Suppressor macrophage (primary cell): ENCODE measurements at places on chromosomes 3 and 15.

DNA sequence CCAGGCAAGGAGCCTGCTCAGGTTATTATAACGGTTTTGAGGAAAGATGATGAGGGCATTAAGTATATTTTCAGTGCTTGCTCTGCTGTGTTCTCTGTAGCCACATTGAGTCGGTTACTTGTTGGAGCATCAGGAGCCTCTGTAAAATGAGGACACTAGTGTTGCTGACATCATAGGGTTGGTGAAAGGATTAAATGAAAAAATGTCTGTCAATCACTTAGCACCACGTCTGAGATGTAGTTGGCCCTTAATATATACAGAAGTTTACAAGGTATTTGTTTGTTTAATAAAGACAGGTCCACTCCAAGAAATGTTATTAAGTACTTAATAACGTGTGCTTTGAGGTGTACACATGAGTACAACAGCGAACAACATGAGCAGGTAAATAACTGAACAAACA lies 735 bp upstream of the SLC25A26 start:
- DNase-seq, result no peak

DNA sequence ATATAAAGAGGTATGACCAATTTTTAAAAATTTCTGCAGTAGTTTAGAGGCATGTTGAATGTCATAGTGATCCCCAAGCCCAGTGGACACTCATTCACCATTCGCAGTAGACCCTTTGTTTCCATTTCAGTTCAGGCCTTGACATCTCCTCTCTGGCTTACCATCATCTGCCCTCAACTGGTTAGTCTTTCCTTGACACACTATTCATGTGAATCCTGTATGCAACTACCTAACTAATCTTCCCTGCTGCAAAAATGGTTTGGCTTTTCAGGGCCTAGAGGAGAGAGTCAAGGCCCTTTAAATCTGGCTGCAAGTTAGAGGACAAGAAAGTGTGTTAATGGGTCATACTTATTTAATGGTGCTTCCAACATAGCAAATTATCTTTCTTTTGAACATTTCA lies 10.9 kb downstream of the APH1B start:
- no peak for DNase-seq

- DNase-seq, result no peak
Measured at GRCh38 chr3:13353506-13353905, 66.6 kb downstream of the NUP210 start.

DNA sequence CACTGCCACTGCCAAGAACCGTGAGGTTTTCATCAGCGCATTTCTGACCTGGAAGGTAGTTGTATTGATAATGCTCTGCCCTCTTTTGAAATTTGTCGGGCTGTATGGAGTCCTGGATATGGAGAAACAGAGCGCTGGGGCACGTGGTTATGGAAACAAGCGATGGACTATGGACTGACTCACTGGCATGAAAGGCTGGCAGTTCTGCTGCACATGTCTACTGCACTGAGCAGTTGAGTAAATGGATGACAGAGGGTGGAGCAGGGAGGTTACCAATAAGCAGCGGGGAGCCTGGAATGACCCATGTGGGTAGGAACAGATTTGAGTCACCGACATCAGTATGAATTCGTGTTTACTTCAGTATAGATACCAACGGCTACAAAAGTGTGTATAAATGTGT lies 429.5 kb downstream of the OCA2 start:
- no peak for DNase-seq

GRCh38 chr3:184175506-184175905 lies 851 bp downstream of the AP2M1 start:
- DNase-seq, result no peak

DNA sequence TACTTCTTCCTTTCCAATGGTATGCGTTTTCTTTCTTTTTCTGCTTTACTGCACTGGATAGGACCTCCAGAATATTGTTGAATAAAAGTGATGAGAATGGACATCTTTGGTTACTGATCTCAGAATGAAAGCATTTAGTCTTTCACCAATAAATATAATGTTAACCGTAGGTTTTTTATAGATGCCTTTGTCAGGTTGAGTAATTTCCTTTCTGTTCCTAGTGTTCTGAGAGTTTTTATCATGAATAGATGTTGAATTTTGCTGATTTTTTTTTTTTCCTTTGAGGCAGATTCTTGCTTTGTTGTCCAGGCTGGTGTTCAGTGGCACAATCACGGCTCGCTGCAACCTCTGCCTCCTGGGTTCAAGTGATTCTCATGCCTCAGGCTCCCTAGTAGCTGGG lies 158.4 kb downstream of the KLHL25 start:
- no peak for DNase-seq

- DNase-seq, result no peak
Measured at GRCh38 chr15:40264321-40265153, 18.3 kb downstream of the ANKRD63 start.

- DNase-seq, result no peak
Measured at GRCh38 chr3:55157731-55158130, 229.9 kb upstream of the LRTM1 start.

GRCh38 chr3:150410311-150411105 lies 2.4 kb downstream of the TSC22D2 start:
- peak; percentile 26 for DNase-seq

DNA sequence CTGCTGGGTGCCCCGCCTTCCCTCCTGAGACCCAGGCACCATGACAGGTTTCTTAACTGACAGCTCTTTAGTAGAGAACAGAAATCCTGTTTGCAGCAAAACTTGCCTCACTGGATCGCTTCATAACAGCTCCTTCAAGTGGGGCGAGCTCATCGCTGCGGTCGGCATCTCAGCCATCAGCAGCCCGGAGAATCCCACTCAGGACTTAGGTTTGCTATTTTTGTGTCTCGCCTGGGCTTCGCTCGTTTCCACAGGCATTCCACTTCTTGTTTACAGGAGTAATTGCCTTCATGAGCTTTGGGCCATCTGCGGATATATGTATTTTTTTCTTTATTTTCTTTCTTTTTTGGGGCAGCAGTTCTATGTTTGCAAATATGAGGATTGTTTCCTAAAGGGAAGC lies 15.7 kb downstream of the KLF13 start:
- DNase-seq, result no peak

DNA sequence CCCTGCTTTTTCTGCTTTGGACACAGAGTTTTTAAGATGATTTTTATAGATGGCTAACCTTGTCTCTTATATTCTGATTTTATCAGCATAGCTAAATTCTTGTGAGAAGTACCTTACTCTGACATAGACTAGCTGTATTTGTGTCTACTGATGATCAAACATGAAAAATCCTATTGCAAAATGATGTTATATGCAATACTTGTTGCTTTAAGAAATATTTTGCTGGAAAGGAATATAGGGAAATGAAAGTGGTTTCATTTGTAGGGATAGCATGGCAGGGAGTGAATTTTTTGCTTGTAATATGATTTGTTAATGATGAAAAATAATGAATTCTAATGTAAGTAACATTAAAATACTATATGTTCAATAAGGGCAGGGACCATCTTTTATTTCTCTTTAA lies 35.9 kb downstream of the CFAP91 start:
- peak; percentile 56 for DNase-seq

GRCh38 chr15:29092376-29093064 lies 177.1 kb downstream of the NSMCE3 start:
- DNase-seq, result no peak

GRCh38 chr3:47455806-47456452 lies 19.8 kb downstream of the SCAP start:
- DNase-seq, result no peak

GRCh38 chr3:136291302-136291701 lies 41.2 kb downstream of the PCCB start:
- no peak for DNase-seq

DNA sequence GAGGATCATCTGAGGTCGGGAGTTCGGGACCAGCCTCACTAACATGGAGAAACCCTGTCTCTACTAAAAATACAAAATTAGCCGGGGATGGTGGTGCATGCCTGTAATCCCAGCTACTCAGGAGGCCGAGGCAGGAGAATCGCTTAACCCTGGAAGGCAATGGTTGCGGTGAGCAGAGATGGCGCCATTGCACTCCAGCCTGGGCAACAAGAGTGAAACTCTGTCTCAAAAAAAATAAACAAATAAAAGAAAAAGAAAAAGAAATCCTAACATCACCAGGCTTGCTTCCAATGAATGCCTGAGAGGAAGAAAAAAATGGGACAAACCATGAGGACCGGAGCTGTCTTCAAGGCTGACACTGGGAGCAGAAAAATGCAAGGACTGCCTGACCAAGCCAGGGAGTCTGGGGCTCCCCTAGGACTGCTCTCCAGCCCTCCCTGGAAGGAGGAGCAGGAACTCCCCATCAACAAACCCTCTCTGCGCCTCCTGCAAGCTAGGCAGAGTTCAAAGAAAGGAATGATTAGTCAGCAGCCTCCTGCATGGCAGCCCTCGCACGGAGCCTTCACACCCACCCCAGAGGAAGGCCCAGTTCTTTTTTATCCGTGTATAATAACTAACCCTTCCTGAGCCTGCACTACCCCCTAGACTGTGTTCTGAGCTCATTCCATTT lies 55.4 kb downstream of the NUP210 start:
- no peak for DNase-seq

DNA sequence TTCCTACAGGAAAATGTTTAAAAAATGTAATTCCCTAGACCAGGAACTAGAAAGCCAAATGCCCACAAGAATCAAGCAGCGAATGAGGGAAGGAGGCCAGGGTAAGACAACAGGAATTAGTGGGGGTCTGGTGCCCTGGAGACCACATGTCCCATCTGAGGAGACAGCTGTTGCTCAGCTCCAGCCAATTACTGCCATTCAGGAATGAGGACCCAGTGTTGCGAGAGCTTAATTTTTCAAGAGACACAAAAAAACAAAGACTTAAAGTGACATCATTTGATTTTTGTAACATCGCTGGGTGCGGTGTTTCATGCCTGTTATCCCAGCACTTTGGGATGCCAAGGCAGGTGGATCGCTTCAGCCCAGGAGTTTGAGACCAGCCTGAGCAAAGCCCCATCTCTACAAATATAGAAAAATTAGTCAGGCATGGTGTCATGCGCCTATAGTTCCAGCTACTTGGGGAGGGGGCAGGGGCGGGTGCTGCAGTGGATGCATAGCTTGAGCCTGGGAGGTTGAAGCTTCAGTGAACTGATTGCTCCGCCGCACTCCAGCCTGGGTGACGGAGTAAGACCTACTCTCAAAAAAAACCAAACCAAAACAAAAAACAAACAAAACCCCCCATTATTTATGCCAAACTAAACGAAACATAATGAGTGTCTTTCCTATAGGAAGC lies 52.8 kb upstream of the LRIG1 start:
- no peak for DNase-seq

DNA sequence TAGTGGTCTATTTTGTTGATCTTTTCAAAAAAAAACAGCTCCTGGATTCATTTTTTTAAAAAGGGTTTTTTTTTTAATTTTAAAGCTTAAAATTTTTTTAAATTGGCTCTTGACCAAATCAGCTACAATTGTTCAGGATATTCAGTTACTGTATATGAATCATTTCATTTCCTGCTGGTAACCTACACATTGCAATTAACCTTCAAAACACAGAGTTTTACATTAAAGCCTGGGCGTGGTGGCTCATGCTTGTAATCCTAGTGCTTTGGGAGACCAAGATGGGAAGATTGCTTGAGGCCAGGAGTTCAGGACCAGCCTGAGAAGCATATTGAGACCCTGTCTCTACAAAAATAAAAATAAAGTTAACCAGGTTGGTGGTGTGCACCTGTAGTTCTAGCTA lies 163.4 kb downstream of the ALDH1A2 start:
- DNase-seq, result no peak

DNA sequence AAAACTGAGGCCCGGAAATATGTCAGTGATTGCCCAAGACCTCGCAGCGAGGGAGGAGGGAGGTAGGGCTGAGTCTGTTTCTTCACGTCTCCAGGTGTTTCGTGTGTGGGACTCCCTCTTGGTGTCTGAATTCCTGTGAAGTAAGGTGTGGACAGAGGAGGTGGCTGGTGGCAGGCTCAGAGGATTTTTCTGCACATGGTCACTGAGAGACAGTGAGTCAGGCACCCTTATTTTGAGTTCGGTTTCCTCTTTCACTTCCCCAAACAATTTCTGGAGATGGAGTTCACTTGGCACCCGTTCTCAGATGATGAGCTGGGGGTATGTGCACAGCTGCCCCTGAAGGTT lies 46.3 kb upstream of the VPS8 start:
- DNase-seq, result peak; percentile 84

DNA sequence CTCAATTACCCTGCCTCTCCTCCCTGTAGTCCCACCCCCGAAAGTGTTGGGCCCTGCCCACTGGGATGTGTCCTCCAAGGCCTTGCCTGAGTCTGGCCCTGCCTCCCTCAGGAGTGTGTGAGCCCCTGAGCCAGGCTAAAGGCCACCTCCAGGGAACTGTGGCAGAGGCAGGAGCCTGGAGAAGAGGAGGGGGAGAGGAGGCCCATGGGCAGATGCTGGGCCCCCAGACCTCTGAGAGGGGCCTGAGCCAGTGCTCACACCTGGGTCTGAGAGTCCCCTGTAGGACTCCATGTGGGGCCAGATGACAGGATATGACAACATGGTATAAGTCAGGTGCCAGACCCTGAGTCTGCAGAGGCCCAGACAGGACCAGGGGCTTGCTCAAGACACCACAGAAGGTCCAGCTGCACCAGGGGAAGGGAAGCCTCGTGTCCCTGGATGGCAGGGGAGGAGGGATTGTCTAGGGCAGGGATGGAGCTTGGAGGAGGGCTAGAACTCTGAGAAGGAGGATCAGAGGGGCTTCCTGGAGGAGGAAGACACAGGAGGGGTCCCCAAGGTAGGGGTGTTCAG lies 217.9 kb downstream of the TBC1D2B start:
- DNase-seq, result peak; percentile 6

DNA sequence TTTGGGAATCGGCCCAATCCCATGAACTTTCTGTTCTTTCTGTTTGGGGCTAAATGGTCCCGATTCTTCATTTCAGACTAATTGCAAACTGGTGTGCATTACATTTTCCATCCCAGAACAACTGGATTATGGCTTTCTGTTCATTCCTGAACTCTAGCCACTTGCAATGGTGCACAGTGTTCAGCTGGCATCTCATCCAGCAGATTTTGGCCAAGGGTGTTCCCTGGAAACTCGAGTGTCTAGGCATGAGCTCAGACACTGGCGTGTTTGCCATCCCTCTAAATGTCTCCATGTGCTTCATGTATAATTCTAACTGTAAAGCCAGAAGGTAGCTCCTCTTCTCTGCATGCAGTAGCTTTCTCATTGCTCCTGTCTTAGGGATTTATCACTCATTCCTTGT lies 97.1 kb upstream of the MYZAP start:
- DNase-seq, result no peak

DNA sequence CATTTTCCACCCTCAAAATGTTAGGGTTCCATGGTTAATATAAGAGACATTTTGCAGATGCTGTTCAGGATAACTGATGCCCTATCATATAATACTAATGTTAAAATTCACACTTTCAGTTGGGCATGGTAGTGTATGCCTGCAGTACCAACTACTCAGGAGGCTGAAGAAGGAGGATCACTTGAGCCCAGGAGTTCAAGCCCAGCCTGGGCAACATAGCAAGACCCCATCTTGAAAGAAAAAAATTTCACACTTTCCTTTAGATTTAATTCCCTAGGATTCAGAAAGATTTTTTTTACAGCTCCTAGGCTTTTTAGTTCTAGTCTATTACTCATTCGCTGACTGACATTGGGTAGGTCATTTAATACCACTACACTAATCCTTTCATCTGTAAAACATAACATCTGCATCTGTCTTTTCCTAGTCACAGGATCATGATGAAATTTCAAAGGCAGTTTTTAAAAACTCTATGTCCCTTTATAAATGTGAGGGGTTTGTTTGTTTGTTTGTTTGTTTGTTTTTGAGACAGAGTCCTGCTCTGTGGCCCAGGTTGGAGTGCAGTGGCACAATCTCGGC lies 103.7 kb downstream of the MYO5A start:
- no peak for DNase-seq

- no peak for DNase-seq
Measured at GRCh38 chr3:120245386-120245785, 39.6 kb downstream of the GPR156 start.
